ENCODE measurements at places on chromosomes 11 and 22. TPM values are rescaled to one million over a fixed set of nuclear protein-coding genes. Genes with fewer than 3 reads are reported as not detected.

UBQLNL gene
- under 0.01 TPM for total RNA-seq

MYOD1 gene
- not detected for total RNA-seq

ARHGAP42 gene
- 13.9 TPM for total RNA-seq

FOLR1 gene
- not detected for total RNA-seq

SOX6 gene
- total RNA-seq: 22.0 TPM

B3GAT1 gene
- total RNA-seq: not detected

C22orf31 gene
- total RNA-seq: not detected

PACSIN3 gene
- total RNA-seq: 39.3 TPM

FAM227A gene
- 1.9 TPM for total RNA-seq

USP2 gene
- under 0.01 TPM for total RNA-seq
